ENCODE measurements at places on chromosomes 6 and 20. TPM values are rescaled to one million over a fixed set of nuclear protein-coding genes. Genes with fewer than 3 reads are reported as not detected.

- DNase-seq = no peak
- H3K36me3 ChIP-seq = no peaks in the 10 kb centered on the region
- H3K4me1 ChIP-seq = no peaks in the 10 kb centered on the region
- H3K27me3 ChIP-seq = no peaks in the 10 kb centered on the region
- peak overlapping the region; percentile 2 for H3K27ac ChIP-seq
Observed at GRCh38 chr6:3744901-3745470, 6.5 kb downstream of the PXDC1 start.

- no peak overlapping the region for H3K27ac ChIP-seq
- no peaks in the 10 kb centered on the region for H3K36me3 ChIP-seq
- H3K4me1 ChIP-seq = peaks cover 15% of the 10 kb centered on the region
- H3K4me3 ChIP-seq = no peak overlapping the region
- DNase-seq = no peak
Observed at GRCh38 chr6:16420337-16420714, 181.9 kb downstream of the GMPR start.

The MDFI gene
- 22.1 TPM for total RNA-seq

DNA sequence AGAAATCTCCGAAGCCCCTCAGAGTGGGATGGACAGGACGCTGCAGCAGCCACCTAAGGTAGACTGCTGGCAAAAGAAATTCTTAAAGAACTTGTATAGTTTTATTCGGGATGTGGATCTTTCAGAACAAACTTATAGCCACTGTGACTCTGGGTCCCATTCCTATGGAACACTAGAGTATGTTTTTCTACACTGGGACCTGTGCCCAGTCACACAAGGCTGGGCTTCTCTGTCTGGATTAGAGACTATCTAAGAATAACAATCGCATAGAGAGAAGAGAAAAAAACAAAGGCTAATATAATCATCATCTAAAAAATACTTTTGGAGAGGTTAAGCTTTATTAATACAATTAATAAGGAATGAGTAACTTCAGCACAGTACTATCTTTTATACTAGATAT lies 28.9 kb downstream of the RMND1 start:
- no peak for DNase-seq
- no peak overlapping the region for H3K4me3 ChIP-seq
- H3K27ac ChIP-seq = no peak overlapping the region
- H3K4me1 ChIP-seq = no peaks in the 10 kb centered on the region
- H3K27me3 ChIP-seq = no peaks in the 10 kb centered on the region

The FLRT3 gene
- total RNA-seq = 144 TPM

DNA sequence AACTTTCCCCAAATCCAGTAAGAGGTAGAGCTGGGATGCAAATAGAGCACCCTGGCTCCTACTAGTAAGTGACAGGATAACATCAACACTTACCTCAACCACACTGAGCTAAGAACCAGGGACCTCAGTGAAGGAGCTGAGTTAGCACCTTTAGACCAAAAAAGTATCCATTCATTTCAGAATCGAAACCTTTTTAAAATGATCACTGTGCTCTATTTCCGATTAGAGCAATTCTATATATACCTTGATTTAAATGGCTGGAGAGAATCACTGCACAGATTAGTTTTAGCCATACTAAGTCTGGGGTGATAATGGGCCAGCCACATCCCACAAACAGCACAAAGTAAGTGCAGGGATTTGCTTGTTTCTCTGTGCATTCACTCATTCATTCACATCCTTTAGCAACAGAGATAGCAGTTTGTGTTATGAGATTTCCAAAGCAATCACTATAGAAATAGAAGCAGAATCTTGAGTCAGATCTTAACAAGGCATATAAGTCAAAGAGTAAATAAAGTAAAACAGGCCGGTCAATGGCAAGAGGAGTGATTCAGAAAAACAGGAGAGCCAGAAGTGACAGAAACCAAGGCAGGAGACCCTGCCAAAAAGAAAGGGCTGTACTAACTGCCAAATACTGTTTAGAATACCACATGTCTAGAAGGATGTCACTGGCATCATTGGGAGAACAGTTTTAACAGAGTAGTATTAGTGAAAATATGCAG lies 136.3 kb downstream of the KIF13A start:
- no peaks in the 10 kb centered on the region for H3K27me3 ChIP-seq
- DNase-seq = no peak
- H3K4me3 ChIP-seq = no peak overlapping the region

The PLCB4 gene
- total RNA-seq = 18.6 TPM

GRCh38 chr6:90286884-90287488 lies 9.7 kb downstream of the BACH2 start:
- H3K27ac ChIP-seq = no peak overlapping the region
- H3K4me3 ChIP-seq = no peak overlapping the region
- DNase-seq = no peak
- no peaks in the 10 kb centered on the region for H3K36me3 ChIP-seq

DNA sequence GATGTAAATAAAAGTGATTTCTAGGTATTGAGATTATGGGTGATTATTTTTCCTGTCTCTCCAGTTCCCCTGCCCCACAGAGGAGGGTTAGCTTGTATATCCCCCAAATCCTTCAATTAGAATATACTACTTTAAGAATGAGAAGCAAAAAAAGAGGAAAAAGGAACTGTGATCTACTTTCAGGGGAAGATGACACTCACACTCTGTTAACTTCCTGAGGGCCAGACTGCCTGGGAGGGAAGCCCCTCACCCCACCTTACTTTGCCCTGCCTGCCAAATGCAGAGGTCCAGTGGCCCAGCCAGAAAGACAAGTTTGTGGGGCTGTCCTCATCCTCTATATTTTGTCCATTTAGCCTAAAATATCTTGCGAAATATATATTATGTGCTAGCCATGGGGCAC lies 9.2 kb upstream of the LY86 start:
- no peaks in the 10 kb centered on the region for H3K27me3 ChIP-seq
- no peaks in the 10 kb centered on the region for H3K4me1 ChIP-seq
- H3K27ac ChIP-seq = no peak overlapping the region

DNA sequence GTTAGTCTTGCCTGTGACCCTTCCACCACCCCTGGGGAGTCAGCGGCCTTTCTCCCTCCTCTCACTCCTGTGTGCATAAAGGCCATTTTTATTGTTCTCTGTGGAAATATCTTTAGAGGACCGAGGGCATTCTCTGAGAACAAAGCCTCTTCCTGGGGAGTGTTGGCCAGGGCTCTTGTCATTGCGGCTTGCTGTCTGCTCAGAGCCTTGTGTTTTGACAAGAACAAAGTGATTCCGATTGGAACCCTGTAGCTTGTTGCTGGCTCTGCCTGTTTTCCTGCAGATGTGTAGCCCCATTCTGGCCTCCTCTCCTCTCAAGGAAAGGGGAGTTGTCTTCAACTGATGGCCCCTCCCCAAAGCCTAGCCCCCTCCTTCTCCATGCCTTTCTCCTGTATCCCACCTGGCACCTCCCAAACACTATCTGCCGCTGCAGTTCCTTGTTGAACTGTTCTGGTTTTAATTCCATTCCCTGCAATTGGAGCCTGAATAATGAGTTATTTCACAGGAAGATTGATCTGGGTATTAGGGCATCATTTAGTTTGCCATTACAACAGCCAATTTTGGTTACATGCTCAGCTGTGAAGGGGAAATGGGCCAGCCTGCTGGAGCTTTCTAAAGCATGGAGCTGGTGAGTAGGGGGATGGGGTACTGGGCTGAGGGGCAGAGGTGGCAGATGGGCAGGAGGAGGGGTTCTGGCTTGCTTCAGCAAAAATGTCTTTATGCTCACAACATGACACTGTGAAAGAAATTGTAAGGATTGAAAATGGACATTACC lies 252.5 kb downstream of the LRFN2 start:
- H3K27me3 ChIP-seq = no peaks in the 10 kb centered on the region
- H3K27ac ChIP-seq = no peak overlapping the region
- H3K4me1 ChIP-seq = no peaks in the 10 kb centered on the region

DNA sequence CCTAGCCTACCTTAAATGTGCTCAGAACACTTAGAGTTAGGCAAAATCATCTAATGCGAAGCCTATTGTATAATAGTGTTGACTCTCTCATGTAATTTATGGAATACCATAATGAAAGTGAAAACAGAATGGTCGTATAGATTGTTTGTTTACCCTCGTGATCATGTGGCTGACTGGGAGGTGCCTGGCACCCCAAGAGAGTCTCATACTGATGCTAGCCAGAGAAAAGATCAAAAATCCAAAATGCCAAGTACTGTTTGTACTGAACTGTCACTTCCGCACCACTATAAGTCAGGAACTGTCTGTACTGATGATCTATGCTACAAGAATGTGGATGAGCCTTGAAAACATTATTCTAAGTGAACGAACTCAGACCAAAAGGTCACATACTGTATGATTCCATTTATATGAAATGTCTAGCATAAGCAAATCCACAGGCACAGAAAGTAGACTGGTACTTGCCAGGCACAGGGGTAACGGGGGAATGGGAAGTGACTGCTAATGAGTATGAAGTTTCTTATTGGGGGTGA lies 22.4 kb downstream of the ZMYND8 start:
- no peak overlapping the region for H3K4me3 ChIP-seq
- H3K4me1 ChIP-seq = no peaks in the 10 kb centered on the region
- peak overlapping the region; percentile 84 for H3K27ac ChIP-seq
- no peak for DNase-seq
- H3K27me3 ChIP-seq = no peaks in the 10 kb centered on the region

DNA sequence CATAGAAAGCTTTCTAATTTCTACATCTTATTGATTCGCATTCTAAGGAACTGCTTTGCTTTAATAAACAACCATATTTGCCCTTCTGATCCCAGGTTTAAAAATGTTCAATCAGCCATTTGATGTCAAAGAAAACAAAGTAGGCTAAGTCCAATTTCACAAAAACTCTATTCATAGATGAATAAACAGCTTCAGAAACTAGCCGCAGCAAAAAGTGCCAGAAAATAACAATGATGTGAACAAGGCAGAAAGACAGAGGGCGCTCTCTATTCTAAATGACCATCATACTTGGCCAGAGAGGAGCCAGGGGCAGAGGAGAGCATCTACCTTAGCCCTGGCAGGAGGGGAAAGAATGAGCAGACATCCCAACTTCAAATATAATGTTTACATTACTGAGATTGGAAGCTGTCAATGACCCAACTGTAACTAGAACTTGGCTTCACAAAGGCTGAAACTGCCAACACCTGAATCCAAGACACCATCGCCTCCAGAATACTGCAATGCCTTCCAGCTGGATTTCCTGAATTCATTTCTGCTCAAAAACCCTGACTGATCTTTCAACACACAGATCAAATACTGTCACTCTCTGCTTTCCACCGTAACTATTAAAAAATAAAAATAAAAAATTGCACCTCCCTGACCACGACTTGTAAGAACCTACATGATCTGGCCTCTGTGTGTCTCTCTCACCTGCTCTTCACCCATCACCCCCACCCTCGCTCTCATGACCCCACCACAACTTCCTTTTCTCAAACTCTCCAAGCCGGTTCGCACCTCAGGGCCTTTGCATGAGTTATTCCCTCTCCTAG lies 9.5 kb downstream of the CNKSR3 start:
- no peak overlapping the region for H3K4me3 ChIP-seq
- H3K27ac ChIP-seq = no peak overlapping the region
- no peaks in the 10 kb centered on the region for H3K36me3 ChIP-seq
- DNase-seq = no peak
- peaks cover 6% of the 10 kb centered on the region for H3K4me1 ChIP-seq
